ENCODE measurements at places on chromosomes 7 and 10.
A peak's percentile ranks its signal among the peaks of the same experiment; 100 is the strongest.

DNA sequence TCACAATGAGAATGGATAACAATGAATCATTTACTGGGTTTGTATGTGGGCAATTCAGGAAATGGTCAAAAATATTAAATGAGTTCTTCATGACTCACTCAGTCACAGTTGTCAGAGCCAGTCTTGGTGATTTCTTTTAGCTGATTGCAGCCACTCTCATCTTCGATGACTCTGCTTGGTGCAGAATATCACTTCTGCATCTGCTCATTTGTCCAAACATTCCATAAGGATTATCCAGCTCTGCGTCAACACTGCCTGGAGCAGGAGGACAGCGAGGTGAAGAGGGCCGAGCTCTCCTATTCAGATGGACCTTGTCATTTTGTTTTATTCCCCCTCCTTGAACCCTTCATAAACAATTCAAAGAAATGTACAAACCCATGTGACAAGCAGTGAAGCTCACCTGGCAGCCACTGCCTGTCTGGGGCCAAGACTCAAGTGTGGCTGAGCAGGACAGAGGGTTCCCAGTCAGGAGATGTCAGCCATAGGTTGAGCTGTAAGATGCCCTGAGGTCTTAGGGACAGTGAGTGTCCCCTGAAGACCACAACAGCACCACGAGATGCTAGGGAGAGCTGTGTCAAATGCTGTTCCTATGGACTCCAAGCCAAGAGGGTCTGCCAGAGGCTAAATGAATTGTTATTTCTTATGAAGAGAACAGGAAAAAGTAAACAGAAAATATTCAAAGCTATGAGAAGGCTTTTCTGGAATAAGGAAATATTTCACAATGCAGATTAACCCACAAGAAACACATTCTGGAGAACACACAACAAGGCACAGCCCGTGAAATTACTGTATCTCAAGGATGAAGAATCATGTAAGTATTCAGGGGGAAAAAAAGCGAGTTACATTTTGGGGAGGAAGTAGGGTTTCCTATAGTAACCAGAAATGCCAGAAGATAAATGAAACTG is 33.1 kb upstream of the EGFR start:
- no peaks in the 10 kb centered on the region for H3K36me3 ChIP-seq
- no peak overlapping the region for H3K27ac ChIP-seq
- H3K27me3 ChIP-seq, result no peaks in the 10 kb centered on the region
- H3K4me1 ChIP-seq, result no peaks in the 10 kb centered on the region
- H3K4me3 ChIP-seq, result no peak overlapping the region

DNA sequence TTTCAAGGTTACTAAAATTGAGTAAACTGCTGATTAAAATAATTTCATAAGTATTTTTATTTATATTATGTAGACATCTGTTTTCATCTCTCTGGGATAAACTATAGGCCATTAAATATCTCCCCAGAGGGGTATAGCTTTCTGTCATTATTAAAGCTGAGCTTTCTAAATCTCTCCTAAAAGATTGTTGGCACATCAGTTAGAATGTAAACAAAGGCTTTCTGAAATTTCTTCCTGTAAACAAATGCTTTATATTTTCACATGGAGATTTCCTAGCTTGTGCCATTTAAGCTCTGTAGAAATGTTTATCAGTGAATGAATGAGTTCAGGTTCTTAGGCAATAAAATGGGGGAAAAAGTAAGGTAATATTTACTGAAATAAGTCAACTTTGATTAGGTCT is 35.7 kb downstream of the PPP1R9A start:
- no peaks in the 10 kb centered on the region for H3K36me3 ChIP-seq
- no peak for DNase-seq
- H3K27me3 ChIP-seq, result no peaks in the 10 kb centered on the region
- no peak overlapping the region for H3K27ac ChIP-seq

GRCh38 chr10:81820418-81820817 is 54.6 kb upstream of the NRG3 start:
- H3K27ac ChIP-seq, result no peak overlapping the region
- DNase-seq, result no peak
- no peaks in the 10 kb centered on the region for H3K27me3 ChIP-seq
- H3K4me3 ChIP-seq, result no peak overlapping the region
- H3K4me1 ChIP-seq, result no peaks in the 10 kb centered on the region

GRCh38 chr10:104026762-104027161 is 58.9 kb downstream of the COL17A1 start:
- no peak for DNase-seq
- no peak overlapping the region for H3K4me3 ChIP-seq
- H3K36me3 ChIP-seq, result peaks cover 24% of the 10 kb centered on the region
- H3K27me3 ChIP-seq, result no peaks in the 10 kb centered on the region

DNA sequence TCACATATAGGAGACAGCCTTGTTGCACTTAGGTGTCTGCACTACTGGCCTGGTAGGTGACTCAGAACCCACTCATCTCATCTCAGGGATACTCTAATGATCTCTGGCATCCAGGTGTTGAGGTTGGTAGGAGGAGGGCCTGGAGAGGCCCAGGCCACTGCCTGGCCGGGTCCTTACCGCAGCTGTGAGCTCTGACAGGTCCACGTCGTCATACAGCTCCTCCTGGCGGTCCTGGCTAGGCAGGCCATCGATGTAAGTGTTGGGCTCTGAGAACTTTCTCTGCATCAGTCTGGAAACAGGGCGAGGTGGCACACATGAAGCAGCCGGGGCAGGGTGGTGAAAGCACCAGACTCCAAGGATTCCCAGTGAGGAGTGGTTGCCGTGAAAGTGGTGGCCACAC is 62.1 kb downstream of the VWA2 start:
- H3K36me3 ChIP-seq, result peaks cover 9% of the 10 kb centered on the region
- peaks cover 10% of the 10 kb centered on the region for H3K4me1 ChIP-seq
- H3K27me3 ChIP-seq, result no peaks in the 10 kb centered on the region
- DNase-seq, result no peak
- no peak overlapping the region for H3K27ac ChIP-seq
- H3K4me3 ChIP-seq, result no peak overlapping the region

GRCh38 chr10:86663576-86664339 is 4.6 kb upstream of the LDB3 start:
- no peaks in the 10 kb centered on the region for H3K36me3 ChIP-seq
- DNase-seq, result no peak
- peak overlapping the region; percentile 35 for H3K27ac ChIP-seq

DNA sequence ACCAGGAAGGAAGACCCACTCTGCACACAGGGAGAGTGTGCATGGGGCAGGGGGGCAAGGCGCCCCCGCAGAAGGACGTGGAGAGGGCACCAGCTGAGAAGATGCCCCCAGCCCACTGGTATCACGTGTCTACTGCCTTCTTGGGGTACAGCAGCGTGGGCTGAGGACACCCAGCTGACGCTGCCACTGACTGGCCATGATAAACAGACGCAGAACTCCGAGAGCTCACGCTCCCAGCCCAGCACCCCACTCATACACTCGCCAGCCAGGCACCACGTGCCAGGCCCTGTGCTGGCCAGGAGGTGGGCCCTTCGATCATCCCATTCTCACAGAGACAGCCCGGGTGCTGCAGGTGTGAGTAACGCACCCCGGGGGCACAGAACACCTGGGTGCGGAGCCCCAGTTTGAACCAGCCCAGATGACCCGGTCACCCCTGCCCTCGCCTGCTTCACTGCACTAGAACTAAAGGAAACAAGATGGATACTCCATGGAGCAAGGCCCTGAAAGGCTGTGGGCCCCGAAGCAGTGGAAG is 199.8 kb downstream of the MAD1L1 start:
- no peaks in the 10 kb centered on the region for H3K36me3 ChIP-seq
- no peak for DNase-seq
- H3K4me3 ChIP-seq, result no peak overlapping the region

All from upper lobe of left lung (tissue), 6 donors.